ENCODE measurements at places on chromosomes 7 and 10.
A peak's percentile ranks its signal among the peaks of the same experiment; 100 is the strongest.

DNA sequence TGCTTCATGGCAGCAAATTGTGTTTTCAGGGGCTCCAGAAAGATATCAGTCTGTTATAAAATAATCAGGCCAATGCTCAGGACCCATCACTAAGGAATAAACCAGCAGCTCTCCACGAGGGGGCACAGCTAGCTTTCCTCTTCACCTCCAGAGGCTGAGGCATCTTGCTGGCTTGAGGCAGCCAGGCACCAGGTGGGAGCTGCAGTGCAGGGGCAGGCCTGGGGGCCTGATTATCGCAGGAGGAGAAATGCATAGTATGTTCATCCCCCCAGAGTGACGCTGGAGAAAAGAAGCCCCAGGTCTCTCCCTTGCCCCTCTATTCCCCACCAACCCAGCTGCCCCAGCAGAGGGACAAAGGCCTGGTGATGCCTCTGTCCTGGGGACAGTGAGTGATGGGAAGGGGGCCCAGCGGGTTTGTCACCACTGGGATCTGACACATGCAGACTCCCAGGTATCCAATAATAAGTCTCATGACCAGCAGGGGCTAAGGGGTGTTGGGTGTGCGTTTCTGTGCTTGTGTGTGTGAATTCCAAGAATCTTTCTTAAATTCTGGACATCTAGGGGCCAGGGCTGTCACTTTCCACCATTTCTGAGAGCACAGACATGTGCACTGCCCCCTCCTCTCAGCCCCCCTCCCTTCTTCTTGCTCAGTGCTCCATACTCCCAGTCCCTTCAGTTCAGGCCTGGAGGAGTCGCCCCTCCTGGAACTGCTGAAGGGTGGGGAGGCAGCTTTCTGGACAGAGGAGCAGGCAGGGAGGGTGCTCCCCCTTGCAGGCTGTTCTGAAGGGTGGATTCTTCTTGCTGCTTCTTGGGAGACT is 128.1 kb upstream of the FAM20C start:
- DNase-seq, result no peak

GRCh38 chr10:71805776-71806703 is 32.7 kb upstream of the VSIR start:
- DNase-seq, result no peak

DNA sequence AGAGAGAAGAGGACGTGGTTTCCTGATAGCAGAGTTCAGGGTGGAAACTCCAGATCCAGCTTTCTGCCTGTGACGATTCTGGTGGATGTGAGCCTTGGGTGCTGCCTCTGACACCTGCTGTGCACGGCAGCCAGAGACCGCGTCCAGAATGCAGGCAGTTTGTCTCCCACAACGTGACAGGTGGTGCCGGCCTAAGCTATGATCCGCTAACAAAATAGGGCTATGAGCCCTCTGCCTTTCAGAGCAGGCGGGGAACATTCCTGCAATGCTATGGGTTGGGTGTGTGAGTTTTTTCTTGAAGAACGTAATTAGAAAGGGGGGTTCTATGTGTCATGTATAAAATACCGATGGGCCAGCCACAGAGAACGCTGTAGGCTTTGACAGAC is 297.3 kb upstream of the PRKCQ start:
- DNase-seq, result no peak

DNA sequence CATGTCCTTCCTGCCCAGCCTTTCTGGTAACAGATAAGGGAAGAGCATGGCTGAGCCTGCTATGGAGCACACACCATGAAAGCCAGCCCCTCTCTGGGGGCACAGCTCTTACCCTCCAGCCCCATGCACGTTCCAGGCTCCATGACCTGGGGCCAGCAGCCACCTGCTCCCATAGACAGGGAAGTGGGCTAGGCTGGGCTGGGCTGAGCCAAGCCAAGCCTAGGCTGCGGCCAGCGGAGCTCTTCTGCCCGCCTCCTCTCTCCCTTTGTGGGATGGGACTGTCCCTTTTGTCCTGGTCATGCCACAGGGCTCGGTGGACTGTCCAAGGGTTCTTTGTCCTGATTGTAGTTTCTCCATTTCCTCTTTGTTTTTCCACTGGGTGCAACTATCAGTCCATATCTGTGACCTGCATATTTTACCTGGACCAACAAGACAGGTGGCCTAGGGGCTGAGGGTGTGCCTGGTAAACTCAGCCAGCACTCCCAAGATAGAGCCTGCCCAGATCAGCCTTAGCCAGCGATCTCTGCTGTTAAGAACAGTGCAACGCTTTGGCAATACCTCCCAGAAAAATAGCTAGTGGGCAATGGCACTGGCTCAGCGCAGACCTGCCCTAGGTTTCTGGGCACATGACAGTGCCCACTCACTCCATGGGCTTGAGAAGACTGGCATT is 97.2 kb upstream of the BTBD16 start:
- no peak for DNase-seq

DNA sequence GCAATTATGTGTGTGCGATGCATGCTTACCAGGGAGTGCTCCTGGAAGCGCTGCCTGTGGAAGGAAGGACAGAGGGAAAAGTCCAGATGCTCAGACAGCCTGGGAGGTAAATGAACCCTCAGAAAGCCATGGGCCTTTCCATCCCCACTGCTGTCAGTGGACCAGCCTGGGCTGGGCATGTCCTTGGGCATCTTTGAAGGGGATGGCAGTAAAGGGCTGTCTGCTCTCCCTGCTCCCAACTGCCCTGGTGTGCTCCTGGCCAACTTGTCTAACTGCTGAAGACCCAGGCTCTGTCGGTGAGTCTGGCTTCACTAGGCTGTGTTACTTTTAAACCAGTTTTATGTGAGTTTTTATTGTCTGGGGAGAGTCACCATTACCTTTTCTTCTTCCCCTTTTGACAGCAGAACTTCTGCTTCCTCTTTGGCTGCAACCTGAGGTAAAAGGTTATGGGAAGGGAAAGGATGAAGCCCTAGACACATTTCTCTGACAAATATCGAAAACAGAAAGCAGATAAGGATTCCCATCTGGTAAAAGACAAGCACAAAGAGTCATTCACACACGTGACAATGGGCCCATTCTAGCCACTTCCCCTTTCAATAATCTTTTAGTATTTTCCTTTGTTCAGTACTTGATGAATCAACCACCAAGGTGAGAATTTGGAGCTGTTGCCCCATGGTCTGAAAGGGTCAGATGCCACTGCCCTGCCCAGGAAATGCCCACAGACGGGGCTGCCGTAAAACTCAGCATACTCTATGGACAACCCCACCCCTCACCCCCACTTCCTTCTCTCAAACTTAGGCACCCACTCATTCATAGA is 27.6 kb upstream of the PIK3AP1 start:
- peak; percentile 97 for DNase-seq

DNA sequence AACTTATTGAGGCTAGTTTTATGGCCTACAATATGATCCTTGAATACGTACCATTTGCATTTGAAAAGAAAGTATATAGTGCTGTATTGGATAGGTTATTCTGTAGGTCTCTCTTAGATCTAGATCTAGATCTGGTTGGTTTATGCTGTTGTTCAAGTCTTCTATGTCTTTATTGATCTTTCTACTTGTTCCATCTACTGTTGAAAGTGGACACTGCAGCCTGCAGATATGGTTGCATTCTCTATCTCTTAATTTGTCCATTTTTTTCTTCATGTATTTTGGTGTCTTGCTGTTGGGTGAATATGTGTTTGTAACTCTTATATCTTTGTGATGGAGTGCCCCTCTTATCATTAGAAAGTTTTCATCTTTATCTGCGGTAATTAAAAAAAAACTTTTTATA is 139.4 kb upstream of the PCDH15 start:
- no peak for DNase-seq

- DNase-seq, result no peak
These were observed 257.8 kb upstream of the GNAI1 start for GRCh38 chr7:79876848-79877252.

DNA sequence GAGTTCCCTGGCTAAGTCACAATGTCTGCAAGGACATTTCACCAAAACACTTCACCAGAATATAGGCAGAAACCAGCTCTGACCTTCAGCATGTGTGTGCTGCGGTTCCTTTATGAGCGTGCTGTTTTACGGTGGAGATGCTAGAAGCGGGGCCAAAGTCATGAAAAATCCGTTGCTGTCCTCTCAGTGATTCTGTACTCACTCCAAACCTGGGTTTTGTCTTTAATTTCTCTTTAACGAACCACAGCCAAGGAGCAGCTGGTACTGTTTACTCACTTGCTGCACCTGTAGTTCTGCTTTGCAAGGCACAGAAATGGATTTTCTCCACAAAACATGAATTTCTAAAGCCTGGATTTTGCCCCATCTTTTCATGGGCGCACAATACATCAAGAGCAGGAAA is 639.9 kb downstream of the PHTF2 start:
- no peak for DNase-seq

DNA sequence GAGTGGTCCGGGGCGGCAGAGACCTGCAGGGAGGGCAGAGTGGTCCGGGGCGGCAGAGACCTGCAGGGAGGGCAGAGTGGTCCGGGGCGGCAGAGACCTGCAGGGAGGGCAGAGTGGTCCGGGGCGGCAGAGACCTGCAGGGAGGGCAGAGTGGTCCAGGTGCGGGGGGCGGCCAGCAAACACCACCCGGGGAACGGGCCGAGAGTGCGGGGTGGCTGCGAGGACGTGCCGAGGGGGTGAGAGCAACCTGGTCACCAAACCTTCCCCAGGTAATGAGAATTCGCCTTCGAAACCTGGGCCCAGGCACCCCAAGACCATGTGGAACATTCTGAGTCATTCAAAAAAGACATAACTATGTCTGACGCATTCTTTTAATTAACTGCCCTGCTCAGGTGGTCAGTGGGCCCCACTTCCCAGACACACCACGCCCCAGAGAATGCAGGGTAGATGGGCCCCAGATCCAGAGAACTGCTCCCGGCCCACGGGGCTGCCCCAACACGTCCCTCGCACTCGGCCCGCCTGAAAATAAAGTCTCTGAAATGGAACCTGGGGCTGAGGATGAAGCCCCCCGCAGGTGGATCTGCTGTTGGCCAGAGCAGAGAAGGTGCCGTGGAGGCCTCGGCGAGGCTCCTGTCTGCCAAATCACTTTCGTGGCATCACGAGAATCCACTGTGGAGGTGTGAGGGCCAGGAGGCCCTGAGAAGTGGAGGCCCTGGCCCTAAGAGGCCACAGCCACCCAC is 12.5 kb upstream of the GPR146 start:
- DNase-seq, result no peak

GRCh38 chr7:81070956-81071355 is 152.1 kb upstream of the SEMA3C start:
- no peak for DNase-seq

DNA sequence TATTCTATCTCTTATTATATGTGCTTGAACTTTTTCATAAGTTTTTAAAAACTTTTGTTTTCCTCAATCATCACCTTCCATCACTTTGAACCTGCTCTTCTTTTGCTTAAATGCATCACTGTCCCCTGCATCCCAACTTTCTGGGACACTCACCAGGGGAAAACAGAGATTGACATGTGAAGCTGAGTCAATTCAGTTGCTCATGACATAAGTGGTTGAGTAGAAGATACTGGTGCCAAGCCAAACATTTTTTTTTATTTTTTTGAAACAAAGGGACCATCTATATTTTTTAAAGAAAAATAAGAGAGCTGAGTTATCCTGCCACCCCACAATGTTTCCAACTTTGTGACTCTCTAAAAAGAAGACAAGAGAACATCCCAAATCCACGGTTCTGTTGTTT is 61.8 kb upstream of the AHR start:
- DNase-seq, result no peak

DNA sequence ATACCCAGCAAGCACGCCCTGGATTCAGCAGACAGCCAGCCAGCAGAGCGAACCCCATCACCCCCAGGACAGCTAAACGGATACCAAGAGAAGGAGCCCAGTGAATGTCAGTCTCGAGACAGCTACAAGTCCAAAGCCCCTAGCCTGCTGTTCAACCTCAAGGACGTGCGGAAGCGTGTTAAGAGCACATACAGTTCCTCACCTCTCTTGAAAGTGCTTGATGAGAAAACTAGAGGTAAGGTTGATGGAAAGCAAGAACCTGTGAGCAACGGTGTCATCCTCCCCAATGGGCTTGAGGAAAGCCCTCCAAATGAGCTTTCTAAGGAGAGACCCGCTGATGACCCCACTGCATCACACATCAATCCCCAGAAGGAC is 24.9 kb downstream of the C10orf71 start:
- DNase-seq, result no peak

GRCh38 chr10:71525092-71525491 is 128.4 kb downstream of the CDH23 start:
- no peak for DNase-seq

GRCh38 chr7:82335927-82336326 is 107.7 kb downstream of the CACNA2D1 start:
- no peak for DNase-seq

GRCh38 chr10:15558136-15558535 is 161.6 kb downstream of the ITGA8 start:
- no peak for DNase-seq

All from GM12878 (cell line).